Fibroblast of upper back skin (primary cell): ENCODE measurements at places on chromosomes 2 and 18.

GRCh38 chr2:3981446-3981987, 278.1 kb downstream of the DCDC2C start:
- DNase-seq = no peak

GRCh38 chr2:190183539-190183938, 121.0 kb upstream of the MSTN start:
- no peak for DNase-seq

DNA sequence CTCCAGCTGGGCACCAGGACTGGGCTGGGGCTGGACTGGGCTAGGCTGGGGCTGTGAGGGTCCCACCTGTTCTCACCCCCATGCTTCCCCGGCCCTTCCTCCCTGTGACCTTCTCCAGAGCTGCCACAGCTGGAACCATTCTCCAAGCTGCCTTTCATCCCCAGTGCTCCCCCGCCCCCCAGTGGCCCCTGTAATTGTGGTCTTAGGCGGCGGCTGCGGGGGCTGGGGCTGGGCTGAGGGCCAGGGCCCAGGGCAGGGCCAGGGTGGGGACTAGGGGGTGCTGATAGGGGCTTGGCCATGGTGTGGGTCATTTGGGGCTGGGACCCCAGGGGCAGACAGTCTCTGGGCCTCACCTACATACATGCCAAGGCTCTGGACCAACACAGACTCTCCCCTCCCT, 2.8 kb upstream of the WNT10A start:
- DNase-seq = no peak

DNA sequence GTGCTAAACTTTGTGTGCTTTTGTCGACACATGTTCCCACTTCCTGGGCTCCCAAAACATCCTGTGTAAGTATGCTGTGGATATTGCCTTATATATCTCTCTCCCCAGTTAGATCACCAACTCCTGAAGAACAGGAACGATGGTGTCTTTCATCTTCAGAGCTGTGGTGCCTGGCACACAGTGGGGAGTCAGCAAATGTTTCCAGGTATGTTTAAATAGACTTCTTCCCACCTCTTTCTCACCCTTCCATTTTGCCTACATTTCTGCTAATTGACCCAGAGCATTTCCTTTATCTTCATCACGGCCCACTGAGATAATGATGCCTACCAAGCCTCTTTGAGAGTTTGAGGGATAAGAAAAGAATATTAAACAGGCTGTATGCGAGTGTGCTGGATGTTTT, 60.7 kb downstream of the RND3 start:
- no peak for DNase-seq

GRCh38 chr2:55618025-55618274, 528 bp upstream of the PPP4R3B start:
- no peak for DNase-seq

DNA sequence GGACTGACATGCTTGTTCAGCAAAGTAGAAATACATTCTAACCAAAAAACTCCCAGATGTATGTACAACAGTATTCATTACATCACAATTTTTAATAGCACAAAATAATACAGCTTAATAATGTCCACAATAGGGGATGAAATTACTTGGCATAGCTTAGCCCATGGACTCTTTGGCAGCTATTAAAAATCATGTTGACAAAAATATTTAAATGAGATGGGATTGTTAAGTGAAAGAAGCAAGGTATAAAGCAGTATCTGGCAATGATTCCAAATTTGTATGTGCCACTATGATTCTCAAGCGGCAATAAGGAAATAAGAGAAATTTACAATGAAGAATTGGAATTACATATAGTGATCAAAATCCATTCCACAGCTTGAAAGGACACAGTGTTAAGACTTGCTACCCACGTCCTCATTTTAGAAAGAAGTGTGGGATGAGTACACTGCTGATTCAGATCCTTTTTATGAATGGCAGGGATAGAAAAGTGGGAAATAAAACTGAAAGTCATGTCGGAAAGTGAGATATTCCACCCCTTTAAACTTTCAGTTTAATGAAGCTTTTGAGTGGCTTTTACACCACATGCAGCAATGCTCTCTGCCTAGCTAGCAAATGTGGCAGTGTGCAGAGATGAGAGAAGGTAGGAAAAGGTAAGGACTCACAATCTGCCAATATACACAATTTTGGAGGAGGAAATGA, 2.4 kb downstream of the GAREM1 start:
- no peak for DNase-seq

- DNase-seq = no peak
These were observed 548.9 kb upstream of the SYT4 start for GRCh38 chr18:43826215-43826614.

GRCh38 chr2:217271813-217272212, 411.9 kb upstream of the TNP1 start:
- no peak for DNase-seq

DNA sequence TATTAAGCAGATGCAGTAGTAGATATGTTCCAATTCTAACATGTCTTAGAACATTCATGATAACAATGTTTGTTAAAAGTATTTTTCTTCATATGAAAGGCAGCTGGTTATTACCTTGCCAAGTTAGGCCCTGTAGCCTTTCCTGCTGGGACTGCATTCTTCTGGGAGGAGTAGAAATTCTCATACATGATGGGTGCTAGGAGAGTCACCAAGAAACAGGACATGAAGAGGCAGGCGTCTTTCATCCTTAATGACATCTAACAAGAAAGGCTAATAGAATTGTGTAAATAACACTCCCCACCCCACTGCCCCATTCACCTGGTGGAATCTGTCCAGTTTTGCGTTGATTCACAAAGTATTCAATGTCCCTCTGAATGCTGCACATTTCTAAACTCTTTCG, 24.7 kb upstream of the EPG5 start:
- DNase-seq = no peak

GRCh38 chr2:198465970-198466369, 661.6 kb downstream of the PLCL1 start:
- DNase-seq = no peak
